ENCODE measurements at places on chromosomes 5 and 9. TPM values are rescaled to one million over a fixed set of nuclear protein-coding genes. Genes with fewer than 3 reads are reported as not detected.

DNA sequence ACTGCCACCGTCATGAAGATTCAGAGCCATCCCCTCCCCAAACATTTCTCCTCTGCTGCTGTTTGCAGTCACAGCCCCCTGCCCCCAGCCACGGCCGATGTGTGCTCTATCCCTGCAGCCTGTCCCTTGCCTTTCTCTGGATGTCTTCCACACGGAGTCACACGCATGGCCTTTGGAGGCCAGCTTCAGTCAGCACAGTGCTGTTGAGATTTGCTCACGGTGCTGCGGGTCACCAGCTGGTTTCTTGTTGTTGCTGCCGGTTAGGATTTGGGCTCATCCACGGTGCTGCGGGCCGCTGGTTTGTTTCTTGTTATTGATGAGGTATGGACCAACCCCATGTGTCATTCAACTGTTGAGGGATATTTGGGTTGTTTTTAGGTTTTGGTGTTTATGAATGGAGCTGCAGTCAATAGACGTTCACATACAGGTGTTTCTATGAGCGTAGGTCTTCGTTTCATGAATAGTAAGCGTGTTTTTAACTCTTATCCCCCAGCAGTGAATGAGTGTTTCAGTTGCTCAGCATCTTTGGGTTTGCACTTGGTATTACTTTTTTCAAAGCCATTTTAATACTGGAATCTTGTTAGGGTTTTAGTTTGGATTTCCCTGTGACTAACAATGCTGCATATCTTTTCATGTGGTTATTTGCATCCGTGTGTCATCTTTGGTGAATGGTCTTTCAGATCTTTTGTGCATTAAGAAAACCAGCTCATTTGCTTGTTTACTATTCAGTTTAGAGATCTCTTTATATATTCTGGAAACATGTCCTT, 57.6 kb downstream of the AHRR start:
- no peak for DNase-seq

- peak; percentile 32 for DNase-seq
These were observed 31.6 kb downstream of the TNFSF8 start for GRCh38 chr9:114898741-114899140.

DNA sequence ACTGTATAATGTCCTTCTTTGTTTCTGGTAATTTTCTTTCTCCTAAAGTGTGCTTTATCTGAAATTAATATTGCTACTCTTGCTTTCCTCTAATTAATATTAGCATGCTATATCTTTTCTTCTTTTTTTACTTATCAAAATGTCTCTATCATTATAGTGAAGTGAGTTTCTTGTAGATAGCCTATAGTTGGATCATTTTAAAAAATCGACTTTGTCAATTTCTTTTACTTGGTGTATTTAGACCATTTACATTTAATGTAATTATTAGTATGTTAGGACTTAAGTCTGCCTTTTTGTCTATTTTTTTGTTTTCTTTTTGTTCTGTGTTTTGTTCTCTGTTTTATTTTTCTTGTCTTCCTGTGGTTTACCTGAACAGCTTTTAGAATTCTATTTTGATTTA, 35.4 kb upstream of the RNF130 start:
- no peak for DNase-seq

- peak; percentile 41 for DNase-seq
These were observed 51.6 kb downstream of the ALG2 start for GRCh38 chr9:99169982-99170761.

Gene PDGFRB
- total RNA-seq, result 223 TPM

Gene TBC1D9B
- total RNA-seq, result 71.0 TPM

Gene BNC2
- 19.3 TPM for total RNA-seq

Gene ENTPD2
- total RNA-seq, result not detected

Measured in umbilical cord (tissue), 2 donors.